ENCODE measurements at places on chromosomes 16 and 17. TPM values are rescaled to one million over a fixed set of nuclear protein-coding genes. Genes with fewer than 3 reads are reported as not detected.

The TBC1D3C gene
- not detected for total RNA-seq

The INCA1 gene
- total RNA-seq, result not detected

The PRDM7 gene
- total RNA-seq, result not detected

The WWP2 gene
- total RNA-seq, result 30.1 TPM

The HS3ST3B1 gene
- 7.6 TPM for total RNA-seq

The P2RX5 gene
- total RNA-seq, result 0.38 TPM
